NCI-H1092 (cell line): ENCODE measurements at places on chromosomes 11 and 22.

GRCh38 chr22:24303007-24303406 is 32.4 kb downstream of the SPECC1L start:
- no peak for DNase-seq

DNA sequence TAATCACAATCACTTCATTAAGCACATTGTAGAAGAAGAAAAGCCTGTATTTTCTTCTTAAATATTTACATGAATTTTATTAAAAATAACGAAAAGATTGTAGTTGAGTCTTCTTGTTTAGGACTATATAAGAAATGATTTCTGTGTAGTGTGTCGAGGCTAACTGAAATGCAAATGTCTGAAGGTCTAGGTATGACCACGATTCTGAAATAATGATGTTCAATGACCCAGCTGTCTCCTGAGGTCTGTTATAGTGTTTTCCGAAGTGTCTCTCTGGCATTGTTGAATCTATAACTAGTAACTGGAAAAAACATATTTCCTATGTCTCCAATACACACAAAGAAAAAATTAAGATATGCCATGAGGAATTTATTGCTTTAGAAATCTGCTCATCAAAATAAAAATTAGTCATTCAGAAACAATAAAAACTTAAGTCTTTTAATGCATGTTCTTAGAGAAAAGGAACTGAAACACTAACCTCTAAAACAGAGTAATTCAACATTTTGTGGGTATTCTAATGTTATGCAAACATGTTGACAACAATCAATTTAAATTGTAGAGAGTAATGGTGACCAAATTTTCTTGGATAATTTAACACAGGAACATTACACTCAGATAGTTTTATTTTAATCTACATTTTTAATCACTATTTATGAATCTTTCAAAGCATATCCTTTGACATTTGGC is 55.0 kb downstream of the CASP12 start:
- DNase-seq, result no peak

DNA sequence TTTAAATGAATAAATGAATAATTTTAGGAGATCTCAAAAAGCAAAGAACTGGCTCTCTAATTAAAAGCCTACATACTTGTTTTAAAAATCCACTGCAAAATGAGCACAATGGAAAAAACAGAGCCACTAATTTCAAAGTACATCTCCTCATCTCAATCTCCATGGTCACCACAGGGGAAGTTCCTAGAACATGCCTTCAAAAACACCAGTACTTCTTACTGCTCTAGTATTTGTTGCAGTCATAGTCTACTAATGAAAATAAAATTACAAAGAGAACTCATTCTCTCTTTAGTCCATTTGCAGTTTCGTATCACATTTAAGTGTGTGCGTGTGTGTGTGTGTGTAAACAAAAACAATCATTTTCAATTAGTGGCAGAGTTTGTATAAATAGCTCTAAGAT is 54.0 kb downstream of the PIK3C2A start:
- DNase-seq, result no peak

DNA sequence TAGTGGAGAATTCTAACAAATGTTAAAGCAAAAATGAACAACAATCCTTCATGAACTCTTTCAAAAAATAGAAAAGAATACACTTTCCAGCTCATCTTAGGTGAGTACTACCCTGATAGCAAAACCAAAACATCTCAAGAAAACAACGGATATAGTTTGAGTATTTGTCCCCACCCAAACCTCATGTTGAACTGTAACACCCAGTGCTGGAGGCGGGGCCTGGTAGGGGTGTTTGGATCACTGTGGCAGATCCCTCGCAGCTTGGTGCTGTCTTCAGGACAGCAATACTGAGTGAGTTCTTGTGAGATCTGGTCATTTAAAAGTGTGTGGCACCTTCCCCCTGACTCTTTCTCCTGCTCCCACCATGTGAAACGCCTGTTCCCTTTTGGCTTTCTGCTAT is 27.0 kb downstream of the NCAPD3 start:
- DNase-seq, result no peak

DNA sequence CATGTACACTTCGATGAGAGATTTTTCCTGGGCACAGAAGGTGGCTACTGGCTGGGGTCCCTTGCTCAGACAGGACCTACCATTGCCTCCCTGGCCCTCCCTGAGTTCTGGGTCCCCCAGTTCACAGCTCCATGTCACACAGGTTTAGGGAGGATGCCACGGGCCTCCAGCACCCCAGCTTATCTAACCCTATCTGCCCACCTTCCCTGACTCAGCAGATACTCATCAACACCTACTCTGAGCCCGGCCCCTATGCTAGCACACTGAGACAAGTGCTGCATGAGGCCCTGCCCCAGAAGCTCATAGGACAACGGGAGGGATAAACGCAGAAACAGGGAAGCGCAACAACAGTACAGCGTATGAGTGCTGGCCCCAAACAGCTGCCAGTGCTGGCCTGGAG is 9.6 kb downstream of the NAGA start:
- no peak for DNase-seq

DNA sequence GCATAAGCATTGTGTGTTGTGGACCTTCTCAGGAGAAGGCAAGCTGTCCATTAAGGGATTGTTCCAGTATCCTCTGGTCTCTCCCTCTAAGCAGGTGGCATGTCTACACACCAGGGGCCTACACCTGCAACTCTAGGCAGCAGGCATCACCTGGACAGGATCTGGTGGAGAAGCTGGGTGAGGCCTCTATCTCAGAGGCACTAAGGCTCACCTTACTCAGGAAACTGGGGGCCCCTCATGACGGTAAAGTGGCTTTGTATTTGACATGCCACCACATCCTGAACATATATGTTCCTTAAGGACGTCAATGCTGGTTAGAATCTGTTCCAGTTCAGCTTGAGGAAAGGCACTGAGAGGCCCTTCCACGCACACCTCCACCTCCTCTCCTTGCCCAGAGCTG is 891.3 kb downstream of the OPCML start:
- no peak for DNase-seq

DNA sequence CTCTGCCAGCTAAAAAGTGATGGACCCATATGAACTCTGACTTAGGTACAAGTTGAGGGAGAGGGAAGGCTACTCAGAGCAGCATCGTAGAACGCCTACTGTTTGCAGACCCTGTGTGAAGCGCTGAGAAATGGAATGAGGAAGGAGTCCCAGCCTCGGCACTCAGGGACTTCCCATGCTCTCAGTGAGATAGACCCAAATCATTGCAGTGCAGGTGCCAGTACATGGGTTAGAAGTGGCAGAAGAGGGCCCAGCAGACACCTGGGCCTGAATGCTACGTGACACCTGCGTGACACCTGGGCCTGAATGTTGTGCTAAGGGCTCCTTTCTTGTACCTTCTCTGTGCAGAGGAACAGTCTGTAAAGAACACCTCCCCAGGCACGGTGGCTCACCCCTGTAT is 2.6 kb upstream of the PDGFB start:
- no peak for DNase-seq

DNA sequence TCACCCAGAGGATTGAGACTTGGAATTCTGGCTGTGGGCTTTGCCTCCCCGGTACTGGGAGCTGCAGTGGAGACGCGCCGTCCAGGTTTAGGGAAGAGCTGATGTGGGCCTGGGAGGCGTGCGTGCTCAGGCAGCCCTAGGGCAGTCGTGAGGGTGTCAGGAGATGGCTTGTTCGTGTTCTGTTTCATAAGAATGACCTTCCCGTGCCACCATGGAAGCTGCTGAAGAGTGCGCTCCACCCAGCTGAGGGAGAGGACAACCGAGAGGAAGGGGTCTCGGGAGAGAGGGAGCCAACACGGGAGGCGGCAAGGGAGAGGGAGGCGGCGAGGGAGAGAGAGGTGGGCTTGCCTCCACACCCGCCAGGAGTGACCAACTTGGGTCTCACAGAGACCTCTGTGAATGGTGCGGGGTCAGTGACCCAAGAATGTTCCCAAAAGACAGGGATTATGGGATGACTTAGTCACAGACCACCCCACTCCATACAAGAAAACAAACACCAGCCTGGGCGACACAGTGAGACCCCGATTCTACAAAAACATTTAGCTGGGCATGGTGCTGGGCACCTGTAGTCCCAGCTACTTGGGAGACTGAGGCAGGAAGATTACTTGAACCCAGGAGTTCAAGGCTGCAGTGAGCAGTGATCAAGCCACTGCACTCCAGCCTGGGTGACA is 14.7 kb upstream of the TRMU start:
- no peak for DNase-seq
